Mammary epithelial cell (primary cell): ENCODE measurements at places on chromosomes 7 and 10.
A peak's percentile ranks its signal among the peaks of the same experiment; 100 is the strongest.

DNA sequence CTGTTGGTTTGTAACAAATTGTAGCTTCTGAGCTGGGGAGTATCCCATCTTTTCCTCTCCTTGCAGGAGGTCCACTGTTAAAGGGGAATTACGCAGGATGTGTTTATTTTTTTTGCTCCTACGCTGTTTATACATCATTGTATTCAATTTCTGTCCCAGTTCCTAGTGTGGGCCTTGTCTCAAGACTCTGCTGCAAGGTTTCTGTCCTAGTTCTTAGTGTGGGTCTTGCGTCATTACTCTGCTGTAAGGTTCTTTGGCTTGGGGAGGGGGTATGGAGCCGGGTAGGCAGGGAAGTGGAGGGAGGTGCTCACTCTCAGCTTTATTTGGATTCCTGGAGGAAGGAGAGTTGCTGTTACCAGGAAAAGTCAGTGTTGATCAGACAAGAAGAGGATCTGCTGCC, 64.0 kb upstream of the TRIM8 start:
- DNase-seq, result no peak

DNA sequence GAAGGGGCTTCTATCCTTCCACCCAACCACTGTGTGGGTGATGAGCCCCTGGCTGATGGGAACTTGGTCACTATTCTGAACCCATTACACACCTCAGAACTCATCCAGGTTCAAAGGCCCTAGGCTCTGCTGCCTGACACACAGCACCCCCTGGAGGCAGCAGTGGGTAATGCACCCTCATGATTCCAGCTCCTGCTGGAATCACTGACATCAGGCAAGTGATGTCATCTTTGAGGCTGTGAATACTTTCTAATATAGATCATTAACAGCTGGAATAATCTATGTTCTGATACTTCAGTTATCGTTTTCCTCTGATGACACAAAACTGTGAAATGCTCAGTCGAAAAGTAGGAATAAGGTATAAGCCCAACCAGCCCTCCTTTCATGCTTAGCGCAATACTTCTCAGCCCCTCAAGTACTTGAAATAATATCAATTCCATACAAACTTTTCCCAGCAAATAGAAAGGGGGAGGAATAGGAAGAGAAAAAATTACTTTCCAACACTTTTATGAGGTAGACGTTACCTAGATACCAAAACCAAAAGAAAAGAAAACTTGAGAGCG, 7.5 kb upstream of the RBP3 start:
- DNase-seq, result peak; percentile 47

DNA sequence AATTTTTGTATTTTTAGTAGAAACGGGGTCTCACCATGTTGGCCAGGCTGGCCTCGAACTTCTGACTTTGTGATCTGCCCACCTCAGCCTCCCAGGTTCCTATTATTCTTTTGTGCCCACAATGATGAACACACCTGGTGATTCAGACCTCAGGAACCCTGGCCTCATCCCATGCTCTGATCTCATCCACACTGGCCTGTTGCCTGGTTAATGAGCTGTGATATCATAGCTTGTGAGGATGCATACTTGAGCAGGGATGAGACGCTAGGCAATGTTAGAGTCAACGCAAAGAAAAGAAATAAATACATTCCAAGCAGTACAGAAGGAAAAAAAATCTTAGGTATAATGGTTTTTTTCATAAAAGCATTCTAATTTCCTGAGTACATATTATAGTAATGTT, 82.4 kb upstream of the RNF32 start:
- peak; percentile 52 for DNase-seq

GRCh38 chr7:151657173-151657572, 137.5 kb upstream of the RHEB start:
- no peak for DNase-seq

DNA sequence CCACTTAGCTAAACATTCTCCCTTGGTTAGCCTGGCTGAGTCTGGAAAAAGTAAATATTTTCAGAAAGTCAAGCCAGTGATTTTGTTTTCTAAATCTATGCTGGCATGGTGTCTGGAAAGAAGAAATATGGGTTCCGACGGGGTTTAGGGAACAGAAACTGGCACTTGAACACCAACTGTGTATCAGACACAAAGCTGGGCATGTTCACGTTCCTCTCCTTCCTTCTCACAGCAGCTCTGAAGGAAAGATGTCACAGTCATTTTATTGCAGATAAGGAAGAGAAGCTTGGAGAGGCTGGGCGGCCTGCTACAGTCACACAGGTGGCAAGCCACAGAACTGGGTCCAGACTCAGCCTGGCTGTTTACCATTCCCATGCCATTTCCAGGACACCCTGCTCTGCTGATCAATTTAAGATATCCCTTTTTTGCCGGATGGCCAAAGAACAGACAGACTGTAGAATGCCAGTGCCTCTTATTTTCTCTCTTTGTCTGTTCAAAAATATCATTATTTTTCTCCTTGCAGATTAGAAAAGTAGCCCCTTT, 118.8 kb downstream of the HERPUD2 start:
- no peak for DNase-seq

DNA sequence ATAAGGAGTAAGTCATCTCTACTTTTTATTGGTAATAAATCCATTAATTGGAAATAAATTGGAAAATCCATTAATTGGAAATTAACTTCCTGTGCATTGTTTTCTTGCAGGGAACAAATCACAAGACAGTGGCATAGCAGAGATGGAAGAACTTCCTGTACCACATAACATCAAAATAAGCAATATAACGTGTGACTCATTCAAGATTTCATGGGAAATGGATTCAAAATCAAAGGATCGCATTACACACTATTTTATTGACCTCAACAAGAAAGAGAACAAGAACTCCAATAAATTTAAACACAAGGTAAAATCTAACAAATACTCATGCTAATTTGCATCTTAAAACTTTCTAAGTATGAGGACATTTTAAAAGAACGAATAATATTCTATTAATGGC, 57.8 kb downstream of the PHYHIPL start:
- no peak for DNase-seq

- DNase-seq, result no peak
Observed at GRCh38 chr7:115032715-115033703, 111.1 kb downstream of the MDFIC start.
